IMR-90 (cell line): ENCODE measurements at places on chromosomes 5 and 9. TPM values are rescaled to one million over a fixed set of nuclear protein-coding genes. Genes with fewer than 3 reads are reported as not detected.

PCDHGC5 gene
- 2.5 and 2.9 TPM in 2 replicates for total RNA-seq

MELK gene
- 27.4 and 39.4 TPM in 2 replicates for total RNA-seq

DNA sequence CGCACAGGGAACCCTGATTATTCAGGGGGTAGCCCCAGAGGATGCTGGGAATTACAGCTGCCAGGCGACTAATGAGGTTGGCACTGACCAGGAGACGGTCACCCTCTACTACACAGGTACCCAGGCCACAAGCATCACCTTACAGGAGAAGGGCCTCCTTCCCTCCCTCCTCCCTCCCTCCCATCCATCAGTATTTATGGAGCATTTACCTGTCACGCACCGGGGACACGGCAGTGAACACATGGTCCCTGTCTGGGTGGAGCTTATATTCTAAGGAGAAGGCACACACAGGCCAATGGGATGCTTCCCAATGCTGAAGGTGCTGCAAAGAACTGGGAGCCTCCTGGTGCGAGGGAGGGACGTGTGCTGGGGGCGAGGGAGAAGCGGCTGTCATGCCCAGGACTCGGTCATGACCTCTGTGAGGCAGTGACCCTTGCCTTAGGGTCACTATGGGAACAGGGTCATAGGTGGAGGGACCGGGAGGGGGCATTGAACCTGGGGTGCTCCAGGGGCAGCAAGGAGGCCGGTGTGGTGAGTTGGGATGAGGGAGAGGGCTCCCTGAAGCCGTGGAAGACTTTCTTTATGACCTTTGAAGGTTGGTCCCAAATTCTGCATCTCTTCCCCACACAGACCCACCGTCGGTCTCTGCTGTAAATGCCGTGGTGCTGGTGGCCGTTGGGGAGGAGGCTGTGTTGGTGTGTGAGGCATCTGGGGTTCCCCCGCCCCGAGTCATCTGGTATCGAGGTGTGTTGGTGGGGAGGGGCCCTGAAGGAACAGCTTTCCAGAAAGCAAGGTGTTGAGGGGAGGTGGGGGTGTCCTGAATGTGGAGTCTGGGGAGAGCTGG, 41.5 kb downstream of the HMCN2 start:
- DNase-seq = no peak

GRCh38 chr5:138912093-138912492, 37.0 kb upstream of the LRRTM2 start:
- no peak for DNase-seq

UBE2QL1 gene
- not detected in 2 replicates for total RNA-seq

ARID3C gene
- total RNA-seq = not detected in 2 replicates

- DNase-seq = no peak
These were observed 13.8 kb downstream of the TBC1D2 start for GRCh38 chr9:98241357-98242300.

- no peak for DNase-seq
These were observed 79.7 kb upstream of the CDH6 start for GRCh38 chr5:31113666-31114350.

LHX2 gene
- not detected in 2 replicates for total RNA-seq
